Muscle of leg (tissue), 16 donors: ENCODE measurements at places on chromosomes 13 and 19. TPM values are rescaled to one million over a fixed set of nuclear protein-coding genes. Genes with fewer than 3 reads are reported as not detected.

- no peaks in the 10 kb centered on the region for H3K36me3 ChIP-seq
- H3K4me3 ChIP-seq, result no peak overlapping the region
- peaks cover 8% of the 10 kb centered on the region for H3K4me1 ChIP-seq
- no peak for DNase-seq
- H3K27ac ChIP-seq, result no peak overlapping the region
Measured at GRCh38 chr19:48497728-48498594, 13.7 kb downstream of the LMTK3 start.

DCLK1 gene
- polyA plus RNA-seq, result 97.4 TPM

RXFP2 gene
- not detected for polyA plus RNA-seq

- DNase-seq, result no peak
- no peaks in the 10 kb centered on the region for H3K36me3 ChIP-seq
- H3K27me3 ChIP-seq, result peaks cover 8% of the 10 kb centered on the region
- H3K4me3 ChIP-seq, result no peak overlapping the region
- H3K27ac ChIP-seq, result no peak overlapping the region
Measured at GRCh38 chr19:35087393-35087792, 28.2 kb upstream of the FXYD3 start.

GRCh38 chr13:51500687-51501086 lies 47.9 kb upstream of the INTS6 start:
- no peak overlapping the region for H3K27ac ChIP-seq
- no peak overlapping the region for H3K4me3 ChIP-seq
- peak; percentile 5 for DNase-seq
- H3K27me3 ChIP-seq, result no peaks in the 10 kb centered on the region
- H3K36me3 ChIP-seq, result no peaks in the 10 kb centered on the region
- no peaks in the 10 kb centered on the region for H3K4me1 ChIP-seq

DNA sequence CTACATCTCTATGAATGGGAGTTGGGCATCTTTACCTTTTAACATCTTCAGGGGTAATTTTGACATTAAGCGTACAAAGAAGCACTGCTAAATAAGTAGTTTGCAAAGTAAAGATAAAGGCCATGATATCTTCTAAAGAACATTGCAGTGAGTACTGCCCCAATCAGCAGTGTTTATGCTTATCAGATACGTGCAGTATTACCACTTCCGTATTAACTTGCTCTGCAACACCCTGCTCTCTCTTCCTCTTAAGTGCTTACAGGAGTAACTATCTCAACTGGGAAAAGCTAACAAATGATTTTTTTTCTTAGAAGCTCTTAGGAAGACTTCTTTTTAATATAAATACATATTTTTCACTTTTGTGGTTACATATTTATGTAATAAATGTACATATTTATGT lies 793.7 kb upstream of the SLC10A2 start:
- no peaks in the 10 kb centered on the region for H3K27me3 ChIP-seq
- H3K36me3 ChIP-seq, result no peaks in the 10 kb centered on the region
- H3K27ac ChIP-seq, result no peak overlapping the region
- DNase-seq, result no peak
